GF-D8 (cell line): ENCODE measurements at places on chromosomes 12 and 14.

DNA sequence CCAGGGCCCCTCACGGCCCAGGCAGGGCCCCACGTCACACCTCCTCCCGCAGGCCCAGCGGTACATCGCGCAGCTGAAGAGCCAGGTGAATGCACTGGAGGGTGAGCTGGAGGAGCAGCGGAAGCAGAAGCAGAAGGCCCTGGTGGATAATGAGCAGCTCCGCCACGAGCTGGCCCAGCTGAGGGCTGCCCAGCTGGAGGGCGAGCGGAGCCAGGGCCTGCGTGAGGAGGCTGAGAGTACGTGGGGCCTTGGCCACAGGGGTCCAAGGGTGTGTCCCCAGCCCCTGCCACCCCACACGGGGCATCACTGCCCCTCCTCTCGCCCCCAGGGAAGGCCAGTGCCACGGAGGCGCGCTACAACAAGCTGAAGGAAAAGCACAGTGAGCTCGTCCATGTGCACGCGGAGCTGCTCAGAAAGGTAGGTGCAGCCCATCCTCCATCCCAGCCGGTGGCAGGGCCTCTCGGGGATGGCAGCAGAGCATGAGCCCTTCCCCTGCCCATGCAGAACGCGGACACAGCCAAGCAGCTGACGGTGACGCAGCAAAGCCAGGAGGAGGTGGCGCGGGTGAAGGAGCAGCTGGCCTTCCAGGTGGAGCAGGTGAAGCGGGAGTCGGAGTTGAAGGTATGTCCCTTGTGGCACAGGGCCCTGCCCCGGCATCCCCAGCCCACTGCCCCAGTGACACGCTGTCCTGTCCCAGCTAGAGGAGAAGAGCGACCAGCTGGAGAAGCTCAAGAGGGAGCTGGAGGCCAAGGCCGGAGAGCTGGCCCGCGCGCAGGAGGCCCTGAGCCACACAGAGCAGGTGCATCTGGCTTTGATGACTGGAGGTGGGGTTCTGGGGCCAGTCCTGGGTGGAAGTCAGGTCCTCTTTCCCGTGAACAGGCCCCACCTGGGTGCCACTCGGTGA lies 20.9 kb downstream of the HIP1R start:
- DNase-seq: no peak

DNA sequence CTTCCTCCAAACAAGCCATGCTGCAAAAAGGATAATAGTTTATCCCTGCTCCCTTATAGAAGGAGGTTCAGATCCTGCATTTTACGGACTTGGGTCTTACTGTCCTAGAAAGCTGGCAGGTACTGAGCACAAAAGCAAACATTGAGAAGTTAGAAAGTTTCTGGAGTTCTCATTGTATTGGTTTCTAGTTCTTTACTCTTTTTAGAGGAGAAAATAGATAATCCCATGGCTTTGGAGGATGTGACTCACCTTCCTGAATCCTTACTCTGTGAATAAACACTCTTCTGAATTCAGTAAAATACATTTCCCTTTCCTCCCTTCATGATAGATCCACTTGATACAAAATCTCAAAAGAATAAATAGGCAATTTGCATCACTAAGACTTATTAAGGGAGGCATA lies 188.9 kb downstream of the NPAS3 start:
- DNase-seq: no peak

- DNase-seq: no peak
Observed at GRCh38 chr14:66824251-66824650, 316.3 kb downstream of the GPHN start.

- DNase-seq: no peak
Observed at GRCh38 chr12:8699714-8700113, 1.9 kb downstream of the RIMKLB start.

- no peak for DNase-seq
Observed at GRCh38 chr12:114499338-114499737, 93.4 kb upstream of the TBX5 start.

GRCh38 chr12:104059963-104060362 lies 4.4 kb upstream of the HCFC2 start:
- DNase-seq: no peak

DNA sequence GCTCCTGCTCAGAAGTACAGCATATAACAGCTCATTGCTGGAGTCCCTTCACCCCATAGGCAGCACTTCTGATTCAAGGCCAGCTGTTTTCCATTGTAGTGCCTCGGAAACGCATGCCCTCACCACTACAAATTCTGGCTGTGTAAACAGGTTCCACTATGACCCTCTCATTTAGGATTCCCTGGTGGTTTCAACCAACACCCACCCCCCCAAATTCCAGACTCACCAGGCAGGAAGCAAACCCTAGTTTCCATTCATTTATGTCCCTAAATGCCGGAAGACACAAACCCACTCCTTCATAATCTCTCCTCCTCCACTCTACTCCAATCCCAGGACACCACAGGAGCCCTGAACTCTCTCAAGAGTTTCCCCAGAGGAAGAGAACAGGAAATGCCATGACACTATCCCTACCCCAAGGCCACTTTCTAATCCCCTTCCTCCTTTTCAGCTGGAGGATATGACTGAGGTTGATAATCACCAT lies 75.9 kb upstream of the TMPO start:
- DNase-seq: peak; percentile 76

GRCh38 chr14:35533357-35534207 lies at the start of gene INSM2:
Gene INSM2, plus strand, starts transcription at chr14:35534164. Its CDS starts 89 bp downstream, at chr14:35534253.
- DNase-seq: no peak

GRCh38 chr12:90174198-90174510 lies 465.5 kb upstream of the ATP2B1 start:
- no peak for DNase-seq
